ENCODE measurements at places on chromosomes 12 and 14. TPM values are rescaled to one million over a fixed set of nuclear protein-coding genes. Genes with fewer than 3 reads are reported as not detected.

DNA sequence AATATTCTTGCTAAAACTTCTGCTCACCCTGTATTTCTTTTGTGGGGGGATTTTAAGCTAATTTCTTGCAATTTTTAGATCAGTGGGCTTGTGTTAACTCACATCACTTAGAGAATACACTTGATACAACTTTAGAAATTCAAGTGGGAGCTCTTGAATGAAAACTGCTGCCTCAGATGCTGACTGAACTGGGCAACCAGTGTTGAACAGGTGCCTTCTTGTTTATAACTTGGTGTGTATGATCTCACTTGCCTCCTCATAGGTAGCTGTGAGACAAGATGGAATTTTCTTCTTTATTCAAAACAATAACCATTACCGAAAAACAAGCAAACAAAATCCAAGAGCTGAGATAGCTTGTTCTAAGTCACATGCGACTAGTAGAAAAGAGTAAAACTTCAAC, 63.5 kb downstream of the FGD4 start:
- no peak for DNase-seq

DNA sequence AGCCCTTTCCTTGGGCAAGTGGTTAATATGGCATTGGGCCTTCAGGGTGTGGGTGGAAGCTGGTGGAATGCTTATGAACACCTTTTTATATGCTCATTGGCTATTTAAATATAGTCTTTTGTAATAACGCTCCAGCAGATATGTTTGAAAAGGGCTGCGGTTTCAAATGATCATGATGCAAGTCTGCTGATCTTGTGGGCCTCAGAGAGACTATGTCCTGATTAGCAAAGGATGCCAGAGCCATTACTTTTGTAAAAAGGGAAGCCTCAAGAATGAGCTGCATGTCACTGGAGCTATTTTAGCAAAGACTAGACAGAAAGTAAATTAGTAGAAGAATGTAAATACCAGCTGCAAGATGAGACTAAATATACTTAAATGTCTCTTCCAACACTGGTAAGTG, 200.5 kb downstream of the GXYLT1 start:
- DNase-seq = no peak

- no peak for DNase-seq
Observed at GRCh38 chr14:57085801-57086200, 182.9 kb downstream of the EXOC5 start.

DNA sequence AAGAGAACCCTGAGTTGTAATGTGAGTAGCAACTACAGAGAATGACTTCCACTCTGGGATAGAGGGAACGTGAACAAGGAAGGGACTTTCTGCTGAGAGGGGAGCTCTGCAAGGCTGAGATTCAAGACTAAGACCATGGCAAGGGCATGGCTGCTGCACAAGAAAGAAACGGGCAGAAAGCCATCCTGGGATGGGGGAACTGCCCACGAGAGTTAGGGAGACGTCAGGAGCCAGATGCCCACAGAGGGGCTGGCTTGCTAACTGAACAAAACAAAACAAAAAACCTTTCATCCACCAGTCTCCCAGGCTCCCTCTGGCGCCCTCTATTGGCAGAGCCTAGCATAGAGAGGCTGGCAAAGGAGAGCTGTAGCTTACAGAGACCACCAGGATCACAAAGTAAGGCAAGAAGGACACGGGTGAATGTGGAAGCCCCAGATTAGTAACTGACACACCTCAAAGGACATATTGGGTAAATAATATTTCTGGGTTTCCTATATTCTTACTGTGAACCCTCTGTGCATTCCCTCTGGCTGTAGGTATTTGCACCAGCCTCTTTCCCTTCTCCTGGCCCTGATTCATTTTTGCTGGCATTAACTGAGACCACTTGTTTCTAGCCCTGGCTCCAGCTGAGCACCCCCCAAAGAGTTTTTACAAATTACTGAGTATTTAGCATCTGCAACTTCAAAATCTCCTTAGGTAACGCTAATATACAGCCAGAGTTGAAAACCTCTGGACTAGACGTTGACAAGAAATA, 338.3 kb downstream of the EMP1 start:
- DNase-seq = peak; percentile 53

GRCh38 chr14:105849933-105850626, 323.7 kb downstream of the TMEM121 start:
- no peak for DNase-seq

DNA sequence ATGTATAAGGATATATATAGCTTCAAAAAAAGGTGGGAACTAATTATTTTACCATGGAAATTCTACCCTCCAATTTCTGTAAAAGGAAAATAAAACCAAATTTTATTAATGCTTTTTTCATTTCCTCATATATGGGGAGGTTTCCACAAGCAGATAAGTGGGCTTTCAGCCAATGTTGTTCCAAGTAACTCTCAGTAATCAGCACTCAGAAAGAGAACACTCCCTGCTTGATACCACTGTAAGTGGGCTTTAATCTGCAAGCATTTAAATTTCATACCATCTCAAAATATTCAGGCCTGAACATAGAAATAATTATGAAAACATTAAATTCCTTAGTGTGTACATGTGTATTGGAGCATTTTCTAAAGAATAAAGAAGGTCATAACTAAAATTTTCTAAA, 827.6 kb downstream of the C12orf50 start:
- DNase-seq = no peak

DNA sequence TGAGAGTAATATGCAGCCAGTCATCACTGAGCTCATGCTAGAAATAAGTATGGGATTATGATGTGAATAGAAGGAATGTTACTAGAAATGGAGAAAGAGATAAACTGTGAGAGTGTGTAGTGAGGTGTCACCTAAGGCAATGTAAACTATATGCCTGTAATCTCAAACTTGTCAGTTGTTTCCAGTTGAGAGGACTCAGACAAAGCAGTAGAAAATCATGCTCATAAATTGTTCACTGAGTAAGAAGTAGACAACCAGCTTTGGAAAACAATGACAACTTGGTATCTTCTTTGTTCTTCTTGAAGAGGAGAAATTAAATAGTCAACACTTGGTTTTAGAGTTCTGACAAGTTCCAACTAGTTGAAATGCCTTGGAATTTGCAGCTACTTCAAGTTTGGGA, 148.5 kb upstream of the OR4E1 start:
- DNase-seq = no peak

- DNase-seq = peak; percentile 91
Observed at GRCh38 chr12:57280211-57281062, 29.4 kb upstream of the STAC3 start.

GRCh38 chr12:10235761-10236631, 23.3 kb downstream of the GABARAPL1 start:
- DNase-seq = no peak

DNA sequence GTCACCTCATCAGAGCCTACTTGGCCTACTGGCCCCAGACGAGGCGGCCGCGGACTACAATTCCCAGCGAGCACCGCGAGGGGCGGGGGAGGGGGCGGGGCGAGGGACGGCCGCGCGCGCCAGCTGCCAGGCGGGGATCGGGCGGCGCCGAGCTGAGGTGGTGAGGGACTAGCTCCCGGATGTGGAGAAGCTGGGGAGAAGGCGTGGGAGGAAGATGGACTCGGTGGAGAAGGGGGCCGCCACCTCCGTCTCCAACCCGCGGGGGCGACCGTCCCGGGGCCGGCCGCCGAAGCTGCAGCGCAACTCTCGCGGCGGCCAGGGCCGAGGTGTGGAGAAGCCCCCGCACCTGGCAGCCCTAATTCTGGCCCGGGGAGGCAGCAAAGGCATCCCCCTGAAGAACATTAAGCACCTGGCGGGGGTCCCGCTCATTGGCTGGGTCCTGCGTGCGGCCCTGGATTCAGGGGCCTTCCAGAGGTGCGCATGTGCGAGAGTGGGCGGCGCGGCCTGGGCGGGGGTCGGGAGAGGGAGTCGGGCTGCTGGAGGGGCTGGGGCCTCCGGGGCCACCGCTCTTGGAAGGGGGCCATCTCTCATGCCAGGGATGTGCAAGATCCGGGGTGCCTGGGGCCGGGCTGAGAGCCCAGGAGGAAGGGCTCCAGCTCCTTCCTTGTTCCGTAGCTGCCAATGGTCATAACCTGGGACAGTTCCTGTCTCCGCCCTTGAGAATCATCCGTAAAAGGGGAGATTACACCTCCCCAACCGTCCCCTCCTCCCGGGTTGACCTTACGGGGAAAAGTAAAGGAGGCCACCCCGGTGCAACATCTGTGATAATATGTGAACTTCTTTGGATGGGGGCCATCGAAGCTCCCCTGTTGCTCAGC, at the start of gene CMAS:
Gene CMAS, plus strand, starts transcription at position 129 of the 878 bp plus-strand sequence. Its CDS starts 86 bp downstream, at position 215.
- DNase-seq = peak; percentile 88

- no peak for DNase-seq
Observed at GRCh38 chr12:132807295-132808092, 21.2 kb downstream of the GOLGA3 start.

GRCh38 chr12:3255057-3255456, 177.9 kb downstream of the TSPAN9 start:
- no peak for DNase-seq

GRCh38 chr14:26398616-26399015, 199.2 kb downstream of the NOVA1 start:
- DNase-seq = no peak

- no peak for DNase-seq
Observed at GRCh38 chr12:40561395-40561966, 130.8 kb upstream of the CNTN1 start.

- no peak for DNase-seq
Observed at GRCh38 chr12:49588281-49588680, 17.2 kb downstream of the FAM186B start.

- peak; percentile 94 for DNase-seq
Observed at GRCh38 chr12:11171145-11171968, at the start of gene SMIM10L1. SMIM10L1 (plus strand) TSS chr12:11171194; CDS start chr12:11171357, 163 bp downstream.

GRCh38 chr12:18982226-18982949, 147.1 kb upstream of the PLEKHA5 start:
- DNase-seq = no peak

- no peak for DNase-seq
Observed at GRCh38 chr12:34390171-34390841, 368.0 kb downstream of the ALG10 start.

GRCh38 chr12:126069549-126070165, 1004.4 kb downstream of the AACS start:
- DNase-seq = peak; percentile 38

DNA sequence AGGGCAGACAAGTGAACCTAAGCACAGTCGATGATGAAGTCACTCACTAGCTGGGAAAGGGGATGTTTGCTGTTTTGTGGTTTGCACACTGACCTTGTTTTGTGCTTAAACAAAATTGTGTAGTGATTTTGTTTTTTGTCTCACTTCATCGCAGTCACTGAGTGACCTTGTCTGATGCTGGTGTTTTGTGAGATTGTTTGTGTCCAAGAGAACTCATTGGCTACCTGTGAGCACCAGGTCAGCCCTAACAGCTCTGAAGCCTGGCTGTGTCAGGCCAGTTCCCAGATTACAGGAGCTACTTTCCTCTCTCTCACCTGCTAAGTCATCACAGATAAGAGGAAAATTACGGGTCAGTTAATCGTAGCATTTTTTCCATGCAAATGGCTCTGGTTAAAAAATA, 3.9 kb upstream of the ESYT1 start:
- no peak for DNase-seq

GRCh38 chr14:88209273-88209672, 113.8 kb downstream of the KCNK10 start:
- DNase-seq = no peak

DNA sequence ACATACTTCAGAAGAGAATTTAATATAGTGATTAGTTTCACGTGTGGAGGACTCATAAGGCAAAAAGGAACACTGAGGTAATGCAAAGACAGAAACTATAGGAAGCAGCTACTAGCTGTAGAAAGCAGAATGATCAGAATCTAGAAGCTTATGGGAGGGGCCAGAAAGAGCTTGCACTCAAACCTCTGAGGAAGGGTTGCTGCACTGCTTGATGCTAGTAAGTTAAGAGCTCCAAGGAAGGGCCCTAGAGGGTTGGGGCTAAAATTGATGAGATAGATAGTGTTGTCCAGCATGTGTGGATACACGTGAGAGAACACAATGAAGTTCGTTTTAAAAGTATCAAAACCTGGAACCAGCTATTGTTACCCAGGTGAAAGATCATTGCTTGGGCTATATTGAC, 311.1 kb downstream of the SLC6A15 start:
- DNase-seq = no peak

DNA sequence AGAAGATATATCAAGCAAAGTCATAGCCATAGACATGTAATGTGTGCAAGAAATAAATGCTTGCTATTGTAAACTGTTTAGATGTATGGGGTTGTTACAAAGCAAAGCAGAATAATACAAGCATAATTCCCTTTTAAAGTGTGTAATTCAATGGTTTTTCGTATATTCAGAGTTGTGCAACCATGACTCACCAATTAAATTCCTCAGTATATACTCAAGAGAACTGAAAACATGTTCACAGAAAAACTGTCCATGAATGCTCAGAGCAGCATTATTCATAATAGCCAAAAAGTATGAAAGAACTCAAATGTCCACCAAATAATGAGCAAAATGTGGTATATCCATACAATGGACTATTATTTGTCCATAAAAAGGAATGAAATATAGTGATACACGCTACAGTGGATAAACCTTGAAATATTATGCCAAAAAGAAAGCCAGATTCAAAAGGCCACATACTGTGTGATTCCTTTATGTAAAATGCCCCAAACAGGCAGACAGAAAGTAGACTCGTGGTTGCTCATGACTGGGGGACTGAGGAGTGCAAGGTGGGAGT, 9.3 kb downstream of the GXYLT1 start:
- no peak for DNase-seq

DNA sequence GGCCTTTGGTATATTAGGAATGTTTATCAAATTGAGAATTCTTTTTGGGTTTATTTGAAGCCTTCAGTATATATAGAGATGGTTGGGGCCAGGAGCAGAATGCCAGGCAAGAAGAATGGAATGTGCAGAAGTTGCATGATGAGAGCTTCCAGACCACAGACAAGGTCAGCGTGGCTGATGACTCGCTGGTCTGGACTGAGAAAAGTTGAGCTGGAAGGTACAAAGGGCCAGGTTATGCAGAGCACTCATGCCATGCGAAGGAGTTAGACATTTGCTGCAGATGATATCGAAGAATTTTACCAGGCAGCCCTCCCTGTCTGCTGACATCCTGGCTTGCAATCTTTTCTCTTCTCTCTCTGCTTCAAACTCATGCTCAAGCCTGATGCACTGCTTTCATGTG, 196.2 kb upstream of the ARHGAP5 start:
- DNase-seq = peak; percentile 75

Gene CLEC2B
- 14.3 TPM for total RNA-seq

Gene AEBP2
- total RNA-seq = 13.4 TPM

Gene GRIN2B
- total RNA-seq = 19.0 TPM

Gene COL2A1
- total RNA-seq = not detected

Gene CD163L1
- 0.37 TPM for total RNA-seq

All from MG63 (cell line).